ENCODE measurements at places on chromosomes 13 and 19.

- H3K4me1 ChIP-seq = no peaks in the 10 kb centered on the region
- H3K36me3 ChIP-seq = no peaks in the 10 kb centered on the region
- peaks cover 57% of the 10 kb centered on the region for H3K27me3 ChIP-seq
- no peak overlapping the region for H3K4me3 ChIP-seq
- H3K27ac ChIP-seq = no peak overlapping the region
Observed at GRCh38 chr19:46193678-46194077, 35.9 kb upstream of the IGFL1 start.

DNA sequence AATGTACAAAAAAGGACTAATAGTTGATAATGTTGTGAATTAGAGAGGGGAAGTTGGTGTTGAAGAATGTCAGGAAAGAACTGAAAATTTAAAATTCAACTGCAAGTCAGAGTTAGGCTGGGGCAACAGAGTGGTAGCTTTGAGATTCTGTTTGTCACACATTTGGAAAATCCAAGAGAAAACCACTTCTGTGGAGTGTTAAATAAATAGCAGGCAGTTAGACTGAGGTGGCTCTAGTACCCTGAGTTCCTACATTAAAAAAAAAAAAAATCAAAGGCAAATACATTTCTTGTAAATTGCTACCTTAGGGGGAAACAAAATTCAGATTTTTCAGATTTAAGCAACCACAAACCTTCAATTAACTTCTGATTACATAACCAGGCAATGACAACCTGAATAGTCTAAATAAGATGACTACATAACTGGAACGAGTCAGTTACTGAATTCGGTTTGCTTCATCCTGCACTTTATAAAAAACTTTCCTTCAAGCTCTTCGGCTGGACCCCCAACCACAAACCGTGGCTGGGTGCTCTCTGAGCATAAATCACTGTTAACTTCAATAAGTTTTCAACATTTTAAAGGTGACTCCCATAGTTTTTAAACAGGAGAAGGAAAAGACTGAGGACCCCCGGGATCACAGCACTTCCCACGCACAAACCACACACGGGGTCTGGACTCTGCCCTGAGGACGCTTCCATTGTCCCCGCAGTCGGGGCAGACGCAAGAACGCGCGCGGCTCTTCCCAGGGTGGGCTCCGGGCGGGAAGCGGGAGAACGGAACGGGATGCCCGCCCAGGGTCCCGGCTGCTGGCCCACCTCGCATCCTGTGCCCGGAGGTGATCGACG is 725 bp downstream of the ZNF682 start:
- H3K36me3 ChIP-seq = peaks cover 30% of the 10 kb centered on the region
- peak overlapping the region; percentile 92 for H3K4me3 ChIP-seq
- no peak for DNase-seq
- H3K4me1 ChIP-seq = peaks cover 20% of the 10 kb centered on the region
- no peaks in the 10 kb centered on the region for H3K27me3 ChIP-seq

GRCh38 chr19:35168196-35168595 is 13.7 kb downstream of the FXYD5 start:
- peaks cover 59% of the 10 kb centered on the region for H3K4me1 ChIP-seq
- no peak for DNase-seq
- no peaks in the 10 kb centered on the region for H3K27me3 ChIP-seq

- H3K4me1 ChIP-seq = no peaks in the 10 kb centered on the region
- no peak overlapping the region for H3K27ac ChIP-seq
- no peak for DNase-seq
- no peaks in the 10 kb centered on the region for H3K36me3 ChIP-seq
- H3K4me3 ChIP-seq = no peak overlapping the region
- no peaks in the 10 kb centered on the region for H3K27me3 ChIP-seq
Observed at GRCh38 chr13:37505531-37505930, 93.0 kb downstream of the POSTN start.

DNA sequence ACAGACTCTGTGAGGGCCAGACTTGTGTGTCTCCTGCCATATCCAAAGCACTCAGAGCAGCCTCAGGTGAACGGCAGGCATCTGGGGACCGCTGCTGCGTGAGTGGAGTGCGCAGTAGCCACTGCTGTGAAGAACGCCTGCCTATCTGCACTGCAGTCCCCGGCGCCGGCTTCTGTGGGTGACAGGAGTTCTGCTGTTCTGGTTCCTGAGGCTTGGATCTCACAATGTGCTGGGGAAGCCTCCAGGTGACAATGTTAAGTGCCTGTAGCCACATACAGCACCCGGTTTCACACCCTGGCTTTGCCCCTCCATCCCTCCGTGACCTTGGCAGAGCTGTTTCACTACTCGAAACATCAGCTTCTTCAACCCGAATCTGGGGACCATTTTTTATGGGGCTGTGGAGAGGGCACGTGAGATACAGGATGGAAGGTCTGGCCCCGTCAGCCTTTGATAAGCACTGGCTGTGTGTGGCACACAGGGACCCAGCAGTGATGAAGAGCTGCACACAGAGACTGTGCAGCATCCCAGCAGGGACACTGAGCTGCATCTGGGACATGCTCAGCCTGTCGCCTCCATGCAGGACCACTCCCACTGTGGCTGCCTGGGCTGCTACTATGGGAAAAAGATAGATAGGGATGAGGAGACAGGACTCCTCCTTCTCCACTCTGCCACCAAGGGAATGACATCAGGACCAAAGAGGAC is 28.3 kb downstream of the ELAVL1 start:
- H3K4me3 ChIP-seq = no peak overlapping the region
- no peaks in the 10 kb centered on the region for H3K27me3 ChIP-seq
- no peak for DNase-seq
- no peak overlapping the region for H3K27ac ChIP-seq

- no peak for DNase-seq
- no peaks in the 10 kb centered on the region for H3K36me3 ChIP-seq
- no peak overlapping the region for H3K27ac ChIP-seq
- no peaks in the 10 kb centered on the region for H3K27me3 ChIP-seq
- no peak overlapping the region for H3K4me3 ChIP-seq
- no peaks in the 10 kb centered on the region for H3K4me1 ChIP-seq
Observed at GRCh38 chr13:59789558-59789957, 374.2 kb downstream of the DIAPH3 start.

DNA sequence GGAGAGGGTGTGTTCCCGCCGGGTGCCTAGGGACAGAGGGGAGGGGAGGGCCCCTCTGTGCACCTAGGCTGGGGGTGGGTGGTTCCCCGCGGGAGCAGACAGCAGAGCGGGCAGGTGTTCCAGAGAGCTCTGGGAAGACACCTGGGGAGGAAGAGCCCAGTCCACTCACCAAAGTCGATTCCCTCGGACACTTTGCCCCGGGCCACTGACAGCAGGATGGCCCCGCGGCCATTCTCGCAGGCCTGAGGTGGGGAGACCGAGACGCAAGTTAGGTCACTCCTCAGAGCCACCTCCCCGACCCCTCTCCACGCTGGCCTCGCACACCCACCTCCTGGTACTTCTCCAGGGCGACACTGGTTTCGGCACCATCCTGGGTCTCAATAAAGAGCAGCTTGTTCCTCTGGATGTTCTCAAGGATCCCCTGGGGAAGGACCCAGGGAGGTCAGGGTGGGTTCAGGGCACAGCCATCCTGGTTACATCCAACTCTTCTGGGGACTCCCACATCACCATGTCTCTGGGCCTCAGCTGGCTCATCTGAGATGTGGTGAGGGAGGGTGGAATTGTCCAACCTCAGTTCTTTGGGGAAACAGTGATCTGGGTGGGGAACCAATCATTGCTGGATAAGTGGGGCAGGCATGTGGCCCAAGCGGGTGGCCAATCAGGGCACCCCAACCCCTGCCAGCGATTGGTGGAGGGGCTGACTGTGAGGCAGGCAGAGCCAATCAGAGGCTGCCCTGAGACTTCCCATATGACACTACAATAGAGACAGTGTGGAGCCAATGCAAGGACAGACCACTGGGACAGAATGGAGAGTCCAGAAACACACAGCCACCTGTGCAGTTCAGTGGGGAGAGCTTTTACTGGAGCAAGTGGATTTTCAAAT is 12.6 kb downstream of the KLC3 start:
- no peaks in the 10 kb centered on the region for H3K4me1 ChIP-seq
- H3K4me3 ChIP-seq = no peak overlapping the region
- H3K27ac ChIP-seq = no peak overlapping the region
- no peak for DNase-seq

GRCh38 chr13:94115054-94115453 is 364.4 kb downstream of the DCT start:
- H3K27me3 ChIP-seq = no peaks in the 10 kb centered on the region
- H3K27ac ChIP-seq = no peak overlapping the region
- no peaks in the 10 kb centered on the region for H3K4me1 ChIP-seq
- DNase-seq = no peak

GRCh38 chr13:46211116-46211482 is 629 bp upstream of the LRRC63 start:
- peak; percentile 44 for DNase-seq
- H3K27me3 ChIP-seq = no peaks in the 10 kb centered on the region
- H3K4me1 ChIP-seq = peaks cover 33% of the 10 kb centered on the region

GRCh38 chr19:51147663-51148062 is 5.6 kb downstream of the SIGLEC7 start:
- DNase-seq = no peak
- H3K36me3 ChIP-seq = no peaks in the 10 kb centered on the region
- H3K4me3 ChIP-seq = no peak overlapping the region
- H3K27ac ChIP-seq = no peak overlapping the region
- H3K27me3 ChIP-seq = peaks cover 42% of the 10 kb centered on the region

DNA sequence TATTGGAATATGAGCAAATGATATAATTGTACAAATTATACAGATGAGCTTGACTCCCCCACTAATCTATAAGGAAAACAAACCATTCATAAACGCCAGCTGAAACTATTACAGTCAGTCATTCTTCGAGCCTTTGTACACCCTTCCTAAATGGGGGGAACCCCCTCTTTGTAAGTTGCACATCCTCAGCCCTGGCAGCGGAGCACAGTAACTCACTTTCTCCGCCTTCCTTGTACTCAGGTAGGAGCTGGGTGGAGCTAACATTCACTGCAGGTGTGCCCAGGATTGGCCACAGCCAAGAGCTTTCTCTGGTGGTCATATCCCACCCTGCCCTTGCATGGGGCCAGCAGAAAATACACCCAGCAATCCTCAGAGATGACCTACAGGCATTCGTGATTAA is 28.6 kb downstream of the PIN1 start:
- H3K27ac ChIP-seq = no peak overlapping the region
- peaks cover 4% of the 10 kb centered on the region for H3K36me3 ChIP-seq
- no peak for DNase-seq
- peaks cover 68% of the 10 kb centered on the region for H3K4me1 ChIP-seq

DNA sequence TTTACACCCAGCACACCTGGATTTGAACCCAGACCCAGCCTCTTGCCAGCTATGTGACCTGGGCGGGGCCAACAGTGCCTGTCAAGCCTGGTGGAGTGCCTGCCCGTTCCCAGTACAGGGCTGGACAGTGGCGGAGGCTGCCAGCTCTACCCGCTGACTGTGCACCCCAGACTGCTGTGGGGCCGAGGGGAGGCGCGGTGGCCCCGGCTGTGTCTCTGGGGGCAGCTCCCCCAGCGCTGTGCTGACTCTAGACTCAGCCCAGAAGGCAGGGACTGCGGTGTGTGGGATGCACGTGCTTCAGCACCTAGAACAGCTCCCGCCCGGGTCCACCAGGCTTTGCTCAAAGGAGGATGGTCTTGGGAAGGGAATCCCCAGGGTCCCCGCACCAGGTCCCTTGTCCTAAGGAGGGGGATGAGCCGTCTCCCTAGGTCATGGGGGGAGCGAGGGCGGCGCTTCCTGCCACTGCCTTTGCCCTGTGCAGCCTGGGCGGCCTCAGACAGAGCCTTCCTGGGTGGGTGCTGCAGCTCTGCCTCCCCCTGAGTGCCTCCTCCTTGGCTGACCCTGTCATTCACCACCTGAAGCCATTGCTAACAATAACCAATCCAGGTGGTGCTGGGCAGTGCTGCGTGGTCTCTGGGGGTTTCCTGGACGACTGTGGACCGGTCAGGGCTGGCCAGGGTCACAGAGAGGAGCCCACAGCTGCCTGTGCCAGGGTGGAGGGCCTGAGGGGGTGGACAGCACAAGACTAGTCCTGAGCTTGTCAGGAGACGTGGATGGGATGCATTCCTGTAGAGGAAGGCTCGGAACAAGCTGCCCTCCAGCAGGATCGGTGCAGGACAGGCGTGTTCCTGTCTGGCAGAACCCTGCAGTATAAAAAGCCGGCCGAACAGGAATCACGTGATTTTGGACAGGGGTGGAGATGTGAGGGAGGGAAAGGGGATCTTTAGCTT is 18.6 kb downstream of the TMEM255B start:
- no peak for DNase-seq
- no peak overlapping the region for H3K27ac ChIP-seq
- H3K36me3 ChIP-seq = no peaks in the 10 kb centered on the region
- H3K27me3 ChIP-seq = peaks cover 14% of the 10 kb centered on the region
- no peak overlapping the region for H3K4me3 ChIP-seq

DNA sequence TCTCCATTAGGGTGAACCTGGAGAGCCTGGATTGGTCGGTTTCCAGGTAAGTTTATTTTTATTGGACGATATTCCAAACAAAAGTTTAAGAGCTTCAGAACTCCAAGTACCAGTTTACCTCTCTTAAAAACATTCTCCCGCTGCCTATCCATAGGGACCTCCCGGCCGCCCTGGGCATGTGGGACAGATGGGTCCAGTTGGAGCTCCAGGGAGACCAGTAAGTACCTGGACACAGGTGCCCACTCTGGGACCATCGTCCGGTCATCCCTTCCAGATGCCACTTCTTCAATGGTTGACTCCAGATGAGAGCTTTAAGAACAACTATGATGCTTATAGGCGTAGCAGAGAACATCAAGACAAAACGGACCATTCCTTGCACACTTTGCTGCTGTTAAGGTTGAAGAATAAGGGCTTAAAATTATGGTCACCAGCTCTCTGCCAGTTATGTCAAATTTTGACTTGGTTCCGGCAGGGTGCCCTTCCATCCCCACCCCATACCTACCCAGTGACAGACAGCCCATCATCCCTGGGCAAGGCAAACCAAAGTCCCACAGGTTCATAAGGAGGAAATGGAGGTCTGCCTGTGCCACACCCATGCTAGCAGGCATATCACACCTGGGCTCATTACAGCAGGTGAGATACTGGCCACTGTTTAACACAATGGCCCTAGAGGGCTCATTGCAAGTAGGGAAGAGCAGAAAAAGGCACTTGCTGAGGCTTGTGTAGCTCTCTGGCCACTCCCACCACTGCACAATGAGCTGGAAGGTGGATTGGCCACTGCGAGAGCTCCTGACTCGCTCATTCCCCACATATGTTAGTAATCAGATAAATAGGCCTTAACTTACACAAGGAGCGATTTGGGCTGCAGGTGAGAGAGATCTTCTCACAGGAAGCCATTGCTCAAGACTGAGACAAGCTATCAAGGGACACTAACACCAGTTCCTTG is 123.6 kb downstream of the COL4A2 start:
- H3K27me3 ChIP-seq = peaks cover 41% of the 10 kb centered on the region
- H3K36me3 ChIP-seq = no peaks in the 10 kb centered on the region
- no peak for DNase-seq
- no peak overlapping the region for H3K27ac ChIP-seq
- H3K4me1 ChIP-seq = no peaks in the 10 kb centered on the region
